ENCODE measurements at places on chromosomes 4 and X. TPM values are rescaled to one million over a fixed set of nuclear protein-coding genes. Genes with fewer than 3 reads are reported as not detected.

DNA sequence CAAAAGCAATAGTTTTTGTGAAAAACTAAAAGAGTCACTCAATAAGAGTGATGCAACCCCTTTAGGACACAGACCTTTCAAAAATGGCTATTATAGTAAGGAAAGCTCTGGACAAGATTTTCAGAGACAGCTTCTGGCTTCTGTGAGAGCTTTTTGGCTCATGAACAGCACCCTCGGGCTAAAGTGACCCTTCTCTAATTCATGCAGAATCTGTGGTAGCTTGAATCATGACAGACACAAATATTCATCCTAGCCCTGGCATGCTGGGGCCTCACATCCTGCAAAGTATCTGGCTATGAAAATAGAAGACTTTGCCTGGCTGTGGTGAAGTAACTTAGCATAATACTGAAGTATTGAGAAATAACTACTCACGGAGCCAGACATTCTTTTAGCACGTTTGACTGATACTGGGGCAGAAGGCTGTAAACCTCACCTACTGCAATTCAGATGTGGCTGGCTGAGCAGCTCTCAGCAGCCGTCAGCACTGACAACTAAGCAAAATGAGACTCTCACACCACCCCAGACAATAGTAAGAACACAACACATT lies 327.3 kb downstream of the MAPK10 start:
- DNase-seq, result no peak

GRCh38 chrX:134679221-134679620 lies 20.9 kb upstream of the PLAC1 start:
- no peak for DNase-seq

GRCh38 chr4:86307432-86307831 lies 52.4 kb downstream of the MAPK10 start:
- DNase-seq, result no peak

MEPE gene
- total RNA-seq, result not detected

DNA sequence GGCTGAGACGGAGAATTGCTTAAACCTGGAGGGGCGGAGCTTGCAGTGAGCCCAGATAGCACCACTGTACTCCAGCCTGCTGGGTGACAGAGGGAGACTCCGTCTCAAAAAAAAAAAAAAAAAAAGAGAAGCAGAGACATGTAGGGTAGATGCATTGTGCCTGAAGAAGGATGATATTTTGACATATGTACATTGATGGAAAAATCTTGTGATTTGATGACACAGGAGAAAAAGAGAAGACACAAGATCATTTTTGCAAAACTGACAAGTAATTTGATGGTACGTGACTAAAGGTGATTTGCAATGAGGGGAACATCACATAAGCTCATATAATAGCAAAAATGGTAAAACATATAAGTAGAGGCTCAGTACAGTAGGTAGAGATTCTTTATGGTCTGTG lies 340.1 kb upstream of the FSTL5 start:
- DNase-seq, result no peak

GRCh38 chr4:95676190-95676589 lies 127.4 kb upstream of the UNC5C start:
- DNase-seq, result no peak

DNA sequence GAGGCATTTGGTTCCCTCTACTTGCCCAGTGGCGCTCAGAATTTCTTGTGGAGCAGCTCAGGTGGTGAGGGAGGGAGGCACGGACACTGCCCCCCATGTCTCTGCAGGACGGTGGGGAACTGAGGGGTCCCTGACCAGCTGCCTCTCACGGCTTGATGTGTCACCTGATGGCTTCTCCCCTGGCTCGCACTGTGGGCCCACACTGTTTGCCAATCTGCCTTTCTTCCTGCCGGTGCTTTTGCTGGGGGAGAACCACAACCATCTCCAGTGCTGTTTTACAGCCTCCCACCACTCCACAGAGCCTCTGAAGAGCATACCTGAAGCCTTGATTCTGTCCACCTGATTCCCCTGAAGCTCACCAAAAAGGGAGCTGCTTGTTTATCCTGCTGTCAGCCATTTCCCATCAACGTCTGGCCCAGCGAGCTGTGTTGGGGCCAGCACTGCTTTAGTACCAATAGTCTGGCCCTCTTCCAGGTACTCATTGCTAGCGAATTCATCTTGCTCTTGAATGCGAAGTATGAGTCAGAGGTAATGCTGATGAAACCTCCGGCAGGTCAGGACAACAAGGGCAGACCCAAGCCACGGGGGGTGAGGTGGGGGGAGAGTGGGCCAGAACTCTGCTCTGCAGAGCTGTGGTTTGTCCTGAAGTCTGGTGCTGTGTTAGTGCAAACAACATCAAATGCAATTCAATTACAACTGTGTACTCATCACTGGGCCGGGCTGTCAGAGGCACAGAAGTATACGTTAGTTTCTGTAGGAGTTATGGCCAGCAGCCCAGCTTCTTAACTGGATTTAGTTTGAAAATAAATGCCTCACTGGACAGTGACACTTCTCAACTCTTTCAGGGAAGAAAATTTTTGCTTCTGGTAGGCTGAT lies 208.3 kb upstream of the JADE1 start:
- DNase-seq, result peak; percentile 96

DNA sequence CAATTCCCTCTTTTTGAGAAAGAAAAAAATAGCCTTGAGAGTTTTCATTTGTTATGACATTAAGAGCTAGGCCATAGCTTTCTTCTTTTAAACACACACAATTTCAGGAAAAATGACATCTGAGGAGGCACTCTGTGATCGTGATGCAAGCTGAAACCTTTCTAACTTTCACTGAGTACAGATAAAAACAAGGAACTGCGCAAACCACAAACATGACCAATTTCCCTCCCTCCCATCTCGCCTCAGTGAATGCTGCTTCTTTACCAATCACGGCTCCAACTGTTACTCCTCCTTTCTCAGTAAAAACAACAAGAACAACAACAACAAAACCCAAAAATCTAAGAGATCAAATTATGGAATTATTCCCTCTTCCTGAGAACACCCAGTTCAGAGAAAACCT lies 626.8 kb downstream of the TLL1 start:
- DNase-seq, result no peak

GRCh38 chr4:44494810-44495701 lies 46.4 kb upstream of the KCTD8 start:
- no peak for DNase-seq

DNA sequence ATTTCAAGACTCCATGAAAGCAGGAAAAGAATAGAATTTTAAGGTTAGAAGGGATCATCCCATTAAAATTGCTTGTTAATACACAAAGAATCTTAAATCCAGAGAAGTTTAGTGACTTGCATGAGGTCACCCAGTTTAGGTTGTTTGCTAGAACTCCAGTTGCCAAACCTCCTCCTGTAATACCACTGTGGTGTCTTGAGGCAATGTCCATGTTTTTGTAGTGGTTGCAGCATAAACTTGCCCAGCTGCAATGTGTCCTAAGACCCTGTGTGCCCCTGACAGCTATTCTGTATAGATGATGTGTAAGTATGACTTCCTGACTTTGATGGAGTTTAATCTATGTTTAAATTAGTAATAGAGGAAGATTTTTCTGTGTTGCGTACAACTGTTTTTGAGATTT lies 6.3 kb downstream of the SFRP2 start:
- DNase-seq, result no peak

C4orf50 gene
- not detected for total RNA-seq

CLIC2 gene
- total RNA-seq, result not detected

GRCh38 chr4:169305173-169305572 lies 34.4 kb upstream of the SH3RF1 start:
- DNase-seq, result no peak

DNA sequence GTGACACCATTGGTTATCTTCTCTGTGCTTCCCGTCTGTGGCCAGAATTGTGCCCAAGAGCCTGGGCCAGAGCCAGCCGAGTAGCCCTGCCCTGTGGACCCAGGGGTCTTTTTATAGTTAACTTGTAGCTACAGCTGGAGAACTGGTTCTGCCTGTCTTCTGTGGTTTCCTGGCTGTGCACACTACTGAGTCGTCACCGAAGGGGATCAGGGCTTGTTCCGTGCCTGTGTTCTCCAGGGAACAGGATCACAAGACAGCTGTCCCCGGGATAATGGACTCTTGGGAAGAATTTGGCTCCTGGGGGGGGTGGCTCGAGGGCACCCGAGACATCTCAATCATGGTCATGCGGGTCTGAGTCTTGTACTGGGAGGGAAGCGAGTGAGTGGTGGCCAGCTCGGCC lies 22.1 kb upstream of the OPN1LW start:
- no peak for DNase-seq

INPP4B gene
- 10.9 TPM for total RNA-seq

DNA sequence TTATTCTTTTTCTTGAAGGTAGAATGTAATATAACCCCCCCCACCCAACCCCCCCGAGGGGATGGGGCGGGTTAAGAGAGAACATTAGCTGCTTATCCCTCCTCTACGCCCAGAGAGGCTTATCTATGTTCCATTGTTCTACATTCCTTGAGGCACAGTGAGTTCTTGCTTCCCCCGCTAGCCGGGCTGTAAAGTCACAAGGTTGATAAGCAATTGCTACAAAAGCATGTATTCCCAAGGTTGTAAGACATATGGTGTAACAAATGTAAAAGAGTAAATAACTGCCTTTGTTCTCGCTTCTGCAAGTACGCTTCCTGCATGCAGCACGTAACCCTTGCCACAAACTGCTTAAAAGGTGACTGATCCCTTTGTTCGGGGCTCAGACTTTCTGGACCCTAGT lies 8.2 kb downstream of the DCAF8L2 start:
- DNase-seq, result no peak

ATP8A1 gene
- total RNA-seq, result 2.5 TPM

DNA sequence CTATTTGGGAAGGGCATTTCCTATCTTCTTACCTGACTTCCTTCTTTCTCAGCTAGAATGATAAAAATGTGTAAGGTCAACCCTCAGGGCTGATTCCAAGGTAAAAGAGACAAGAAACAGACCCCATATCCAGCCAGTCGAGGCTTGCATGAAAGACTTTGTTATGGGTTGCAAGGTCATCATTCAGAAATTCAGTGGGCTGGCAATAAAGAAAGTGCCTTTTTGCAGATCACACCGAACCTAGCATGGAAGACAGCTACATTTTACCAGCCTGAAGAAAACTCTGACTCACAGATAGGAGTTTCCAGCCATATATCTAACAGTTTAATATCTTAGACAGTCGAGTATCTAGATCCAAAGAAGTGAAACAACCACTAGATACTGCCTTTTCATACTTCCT lies 87.4 kb downstream of the PDGFC start:
- DNase-seq, result no peak

DNA sequence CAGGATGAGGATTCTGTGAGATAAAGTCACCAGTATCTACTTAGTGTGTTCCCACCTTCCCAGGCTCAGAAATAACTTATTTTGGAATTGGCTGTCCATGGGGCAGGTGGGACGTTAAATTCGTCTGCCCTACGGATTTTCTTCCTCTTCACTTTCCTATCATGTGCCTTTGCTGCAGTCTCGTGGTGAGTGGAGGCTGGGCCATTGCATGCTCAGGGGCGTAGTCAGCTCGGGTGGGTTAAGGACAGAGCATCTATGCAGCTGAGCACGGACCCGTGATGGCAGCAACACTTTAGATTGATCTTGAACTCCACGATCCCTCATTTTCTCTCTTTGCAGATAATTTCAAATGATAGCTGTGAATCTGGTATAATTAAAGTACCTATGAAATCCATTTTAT lies 51.5 kb downstream of the CLDN22 start:
- no peak for DNase-seq

ZNF595 gene
- 5.9 TPM for total RNA-seq

REPS2 gene
- 1.3 TPM for total RNA-seq

- DNase-seq, result no peak
These were observed 56.2 kb downstream of the CD99L2 start for GRCh38 chrX:150842198-150842685.

DNA sequence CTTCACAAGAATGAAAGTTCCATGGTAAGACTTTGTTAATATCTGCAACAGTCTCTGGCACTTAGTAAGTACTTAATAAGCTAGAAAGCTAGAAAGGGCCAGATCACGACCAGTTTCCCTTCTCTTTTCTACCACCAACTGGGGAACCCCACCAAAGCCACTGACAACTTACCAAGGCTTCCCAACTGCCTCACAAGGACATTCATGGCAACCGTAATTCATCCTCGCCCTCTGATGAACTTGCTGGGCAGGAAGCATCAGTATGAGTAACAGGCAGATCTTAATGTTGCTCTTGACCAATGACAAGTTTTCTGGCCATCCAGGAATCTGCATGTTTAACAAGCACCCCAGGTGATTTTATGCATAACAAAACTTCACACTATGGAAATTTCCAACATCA lies 23.2 kb upstream of the ZCCHC13 start:
- DNase-seq, result no peak

DNA sequence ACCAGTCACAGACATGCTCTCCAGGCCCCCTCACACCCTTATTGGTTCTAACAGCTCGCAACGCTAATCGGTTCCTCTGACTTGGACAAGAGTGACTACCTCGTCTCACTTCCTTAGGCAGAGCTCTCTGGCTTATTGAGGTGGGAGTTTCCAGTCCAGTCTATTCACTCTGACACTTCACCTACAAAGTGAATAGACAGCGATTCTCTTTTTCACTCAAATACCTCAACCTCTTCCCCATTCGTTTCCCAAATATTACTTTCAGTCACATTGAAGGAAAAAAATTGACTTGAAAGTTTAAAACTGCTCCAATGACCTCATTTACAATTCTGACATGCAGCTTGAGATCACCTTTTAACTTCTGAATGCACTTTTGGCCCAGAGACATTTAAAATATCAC lies 17.7 kb downstream of the HELT start:
- DNase-seq, result no peak

DNA sequence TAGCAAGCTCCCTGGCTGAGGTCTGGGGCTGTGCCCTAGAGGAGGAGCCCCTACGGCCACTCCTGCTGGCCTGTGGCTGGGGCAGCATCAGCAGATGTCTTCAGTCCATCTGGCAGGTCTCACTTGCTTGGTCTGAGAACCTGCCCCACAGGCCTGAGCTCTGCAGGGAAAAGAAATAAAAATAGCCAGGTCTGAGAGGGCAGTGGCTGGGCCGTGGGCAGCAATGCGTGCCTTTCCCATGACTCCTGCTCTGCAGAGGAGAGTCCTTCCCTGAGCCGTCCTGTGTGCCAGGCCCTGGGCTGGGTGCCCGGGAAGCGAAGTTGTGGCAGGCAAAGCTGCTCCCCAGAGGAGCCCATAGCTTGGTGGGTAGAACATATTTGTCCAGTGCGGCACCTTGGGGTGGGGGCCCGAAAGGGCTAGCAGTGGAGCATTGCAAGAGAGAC lies 11.3 kb upstream of the KIAA0232 start:
- DNase-seq, result no peak

FRMPD4 gene
- total RNA-seq, result 0.08 TPM

DNA sequence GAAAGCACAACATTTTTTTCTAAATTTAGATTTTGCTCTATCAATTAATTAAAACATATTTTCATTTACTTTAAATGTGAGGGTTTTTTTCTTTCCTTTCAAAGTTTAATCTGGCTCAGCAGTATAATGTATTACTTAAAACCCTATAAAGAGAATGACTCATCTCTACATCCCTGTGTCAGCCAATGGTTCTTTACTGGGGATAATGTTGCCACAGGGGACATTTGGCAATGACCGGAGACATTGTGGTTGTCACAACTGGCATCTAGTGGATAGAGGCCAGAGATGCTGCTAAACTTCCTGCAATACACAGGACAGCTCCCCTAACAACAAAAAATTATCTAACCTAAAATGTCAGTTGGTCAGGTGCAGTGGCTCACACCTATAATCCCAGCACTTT lies 53.8 kb downstream of the SYNPO2 start:
- DNase-seq, result no peak

PPP2R2C gene
- total RNA-seq, result not detected

AKAP4 gene
- not detected for total RNA-seq

- DNase-seq, result peak; percentile 19
These were observed 29.5 kb downstream of the DMP1 start for GRCh38 chr4:87679449-87680169.

Measured in kidney epithelial cell (primary cell).